Activated T-cell treated with anti-CD3 and anti-CD28 coated beads, Interleukin-2, amount 50 U/mL, for 24 hours (primary cell): ENCODE measurements at places on chromosomes 1 and 21.

GRCh38 chr1:200866521-200866920, 6.3 kb upstream of the GPR25 start:
- no peak for DNase-seq
- no peaks in the 10 kb centered on the region for H3K36me3 ChIP-seq
- H3K27ac ChIP-seq: no peak overlapping the region
- peaks cover 38% of the 10 kb centered on the region for H3K27me3 ChIP-seq
- H3K4me1 ChIP-seq: peaks cover 63% of the 10 kb centered on the region

- H3K4me1 ChIP-seq: peaks cover 2% of the 10 kb centered on the region
- H3K36me3 ChIP-seq: no peaks in the 10 kb centered on the region
- no peak overlapping the region for H3K27ac ChIP-seq
- no peak overlapping the region for H3K4me3 ChIP-seq
- H3K27me3 ChIP-seq: no peaks in the 10 kb centered on the region
Observed at GRCh38 chr1:170863621-170864020, 71.7 kb upstream of the MROH9 start.

DNA sequence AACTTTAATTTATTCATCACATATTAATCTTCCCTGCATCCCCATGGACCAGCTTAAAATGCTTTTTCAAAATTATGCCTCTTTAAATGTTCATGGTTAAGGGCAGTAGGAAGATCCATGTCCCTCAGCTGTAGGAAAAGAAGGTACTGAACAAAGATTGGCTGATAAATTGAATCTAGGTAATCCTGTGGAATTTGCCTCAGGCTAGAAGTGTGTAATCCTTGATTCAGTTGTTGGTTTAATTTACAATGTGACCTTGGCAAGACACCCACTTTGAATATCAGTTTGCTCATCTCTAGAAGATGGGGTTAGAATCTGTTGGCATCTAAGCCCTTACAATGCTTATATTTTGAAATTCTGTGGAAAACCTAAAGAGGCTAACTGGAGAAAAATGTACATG, 6.1 kb downstream of the TTC4 start:
- H3K4me3 ChIP-seq: no peak overlapping the region
- H3K4me1 ChIP-seq: peaks cover 25% of the 10 kb centered on the region
- H3K27ac ChIP-seq: no peak overlapping the region
- H3K27me3 ChIP-seq: no peaks in the 10 kb centered on the region

DNA sequence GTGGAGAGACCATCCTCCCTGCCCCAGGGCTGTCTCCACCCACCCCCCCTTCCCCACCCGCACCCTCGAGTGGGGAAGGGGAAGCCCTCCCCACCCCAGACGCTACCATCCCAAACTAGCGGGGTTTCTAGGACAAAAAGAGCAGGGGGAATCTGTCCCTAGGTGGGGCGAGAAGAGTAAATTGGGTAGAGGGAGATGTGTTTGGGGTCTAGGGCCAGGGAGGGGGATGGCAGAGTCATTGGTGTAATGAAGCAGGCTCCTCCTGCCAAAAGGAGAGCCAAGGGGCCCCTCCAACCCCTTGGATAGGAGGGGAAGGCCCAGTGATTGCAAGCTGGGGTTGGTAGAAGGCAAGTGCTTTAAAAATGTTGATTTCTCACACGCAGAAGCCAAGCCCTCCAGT, 10.0 kb downstream of the MEX3A start:
- H3K4me1 ChIP-seq: peaks cover 10% of the 10 kb centered on the region
- H3K36me3 ChIP-seq: no peaks in the 10 kb centered on the region
- no peak for DNase-seq
- no peak overlapping the region for H3K27ac ChIP-seq

GRCh38 chr1:151347523-151348246, 633 bp upstream of the RFX5 start:
- peaks cover 35% of the 10 kb centered on the region for H3K4me1 ChIP-seq
- H3K4me3 ChIP-seq: peak overlapping the region; percentile 96
- H3K36me3 ChIP-seq: peaks cover 39% of the 10 kb centered on the region
- no peaks in the 10 kb centered on the region for H3K27me3 ChIP-seq
- no peak for DNase-seq

DNA sequence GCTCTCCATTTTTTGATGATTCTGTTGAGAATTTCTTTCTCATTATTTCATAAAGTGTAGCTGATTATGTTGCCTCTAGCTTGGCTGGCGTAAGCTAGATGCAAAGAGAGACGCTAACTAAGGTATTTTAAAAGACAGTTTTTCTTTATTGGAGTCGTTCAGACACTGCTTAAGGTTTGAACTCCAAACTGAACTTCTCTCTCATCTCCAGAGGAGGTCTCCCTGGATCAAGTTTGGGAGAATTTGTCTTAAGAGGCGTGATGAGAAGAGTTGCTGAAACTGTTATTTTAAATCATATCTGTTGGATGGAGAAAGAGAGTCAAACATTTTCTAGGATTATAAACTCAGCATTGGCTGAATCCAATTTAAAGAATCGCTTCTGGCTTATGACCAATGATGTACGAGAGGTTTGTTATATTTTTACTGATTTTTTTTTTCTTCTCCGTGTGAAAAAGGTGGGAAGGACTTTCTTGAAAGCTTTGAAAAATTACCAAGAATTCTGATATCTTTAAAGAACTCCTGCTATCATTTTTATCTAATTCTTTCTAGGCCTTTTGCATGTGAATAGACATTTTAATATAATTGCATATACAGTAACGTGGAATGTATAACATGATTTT, 34.0 kb downstream of the MAP3K7CL start:
- DNase-seq: no peak
- H3K4me3 ChIP-seq: no peak overlapping the region
- no peaks in the 10 kb centered on the region for H3K27me3 ChIP-seq
- peaks cover 7% of the 10 kb centered on the region for H3K36me3 ChIP-seq
- no peak overlapping the region for H3K27ac ChIP-seq

DNA sequence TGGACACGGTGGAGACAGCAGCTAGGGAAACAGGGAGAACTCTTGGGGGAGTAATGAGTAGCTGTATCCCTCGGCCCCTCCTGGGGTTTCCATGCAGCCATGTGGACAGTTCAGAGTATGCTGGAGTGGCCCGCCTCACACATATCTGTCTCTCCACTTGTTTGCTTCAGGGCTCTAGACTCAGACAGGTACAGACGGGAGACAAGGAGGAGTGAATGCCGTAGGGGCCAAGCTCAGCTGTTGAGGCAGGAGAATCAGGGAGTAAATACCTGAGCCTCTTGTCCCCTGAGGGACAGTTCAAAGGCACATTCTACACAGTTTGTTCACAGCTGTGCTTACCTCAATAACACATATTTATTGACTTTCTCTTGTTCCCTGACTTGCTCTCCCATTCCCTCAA, 7.7 kb upstream of the PTGFRN start:
- H3K4me3 ChIP-seq: no peak overlapping the region
- no peak for DNase-seq
- no peak overlapping the region for H3K27ac ChIP-seq
- no peaks in the 10 kb centered on the region for H3K27me3 ChIP-seq
- H3K4me1 ChIP-seq: no peaks in the 10 kb centered on the region

DNA sequence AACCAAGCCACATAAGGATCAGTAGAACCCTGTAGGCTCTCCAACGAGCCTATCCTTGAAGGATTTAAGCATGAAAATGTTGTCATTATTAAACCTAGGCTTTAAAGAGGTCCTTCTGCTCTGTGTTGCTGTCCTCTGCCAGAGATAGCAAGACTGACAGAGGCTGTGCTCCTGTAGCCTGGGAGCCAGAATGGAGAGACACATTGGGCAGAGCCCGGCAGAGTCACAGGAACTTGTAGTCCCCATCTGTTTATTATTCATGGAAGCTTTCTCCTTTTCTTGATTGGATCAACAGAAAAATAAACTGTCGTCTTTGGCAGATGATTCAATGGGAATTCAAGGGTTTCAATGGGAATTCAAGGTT, 19.2 kb upstream of the SLAMF1 start:
- H3K27ac ChIP-seq: peak overlapping the region; percentile 91
- peaks cover 74% of the 10 kb centered on the region for H3K4me1 ChIP-seq
- no peaks in the 10 kb centered on the region for H3K27me3 ChIP-seq
- peaks cover 25% of the 10 kb centered on the region for H3K36me3 ChIP-seq

DNA sequence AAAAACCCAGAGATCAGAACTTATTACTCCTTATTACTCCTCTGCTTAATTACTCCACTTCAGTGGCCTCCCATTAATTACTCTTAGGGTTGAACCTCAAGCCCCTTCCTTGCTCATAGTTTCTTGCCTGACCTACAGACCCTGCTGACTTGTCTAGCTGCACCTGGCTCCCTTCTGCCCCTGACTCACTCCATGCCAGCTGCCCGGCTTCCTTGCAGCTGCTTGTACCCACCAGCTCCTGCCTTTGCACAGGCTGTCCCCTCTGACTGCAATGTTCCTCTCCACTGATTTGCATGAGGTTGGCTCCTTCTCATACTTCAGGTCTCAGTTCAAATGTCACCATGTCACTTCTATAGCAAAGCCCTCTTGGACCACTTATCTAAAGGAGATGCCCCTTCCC, 1.9 kb upstream of the PTPRU start:
- H3K36me3 ChIP-seq: peaks cover 12% of the 10 kb centered on the region
- H3K4me3 ChIP-seq: no peak overlapping the region
- DNase-seq: no peak
- H3K27me3 ChIP-seq: peaks cover 31% of the 10 kb centered on the region
